T-helper 2 cell treated with Interferon-gamma antibody and Interleukin-4, amounts not matched to agents 5 μg/mL and 100 μg/mL, for 36 hours (primary cell): ENCODE measurements at places on chromosomes 6 and 20.

GRCh38 chr20:36179170-36179945 is 24.8 kb downstream of the EPB41L1 start:
- DNase-seq: no peak

DNA sequence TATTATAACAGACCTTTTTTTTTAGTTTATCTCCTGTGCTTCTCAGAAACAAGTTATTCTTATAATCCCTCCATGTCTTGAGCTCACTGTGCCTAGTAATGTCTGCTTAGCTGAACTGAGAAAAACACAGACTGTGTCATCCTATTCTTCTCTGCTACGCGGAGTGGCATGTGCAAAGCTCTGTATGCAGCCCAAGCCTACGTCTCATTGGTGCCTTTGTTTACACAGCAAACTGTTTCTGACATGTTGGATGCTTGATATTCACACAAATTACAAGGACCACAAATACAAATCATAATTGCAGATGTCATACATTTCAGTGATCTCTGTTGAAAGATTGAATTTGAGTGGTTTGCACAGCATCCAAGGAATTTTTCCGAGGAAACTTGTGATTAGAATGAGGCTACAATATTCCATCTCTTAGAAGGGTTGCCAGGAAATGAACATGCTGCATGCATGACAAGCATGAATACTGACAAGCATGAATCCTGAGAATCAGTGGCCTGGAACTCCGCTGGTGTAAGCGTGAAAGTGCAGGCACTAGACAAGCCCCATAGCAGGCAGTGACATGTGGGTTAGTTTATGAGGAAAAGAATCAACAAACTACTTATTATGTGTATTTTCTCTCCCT is 128.4 kb upstream of the SGK1 start:
- no peak for DNase-seq

DNA sequence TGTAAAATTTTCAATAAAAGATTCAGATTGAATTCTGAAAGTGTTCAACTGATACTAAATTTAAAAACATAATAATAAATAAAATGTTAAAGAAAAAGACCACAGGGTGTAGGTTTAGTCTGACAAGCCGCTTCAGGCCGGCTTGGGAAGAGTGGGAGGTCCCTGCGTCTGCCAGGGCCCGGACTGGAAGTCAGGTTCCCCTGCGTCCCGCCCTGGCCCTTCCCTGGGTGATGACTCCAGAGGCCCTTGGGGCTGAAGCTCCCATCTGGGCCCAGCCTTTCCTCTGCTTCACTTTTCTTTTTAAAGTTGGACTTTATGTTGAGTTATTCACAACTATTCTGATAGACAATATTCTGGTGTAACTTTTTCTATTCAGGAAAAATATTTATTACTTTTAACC is 93.3 kb downstream of the SMOC2 start:
- DNase-seq: no peak

GRCh38 chr6:24431045-24431451 is 28.3 kb downstream of the MRS2 start:
- DNase-seq: no peak

- DNase-seq: no peak
Measured at GRCh38 chr6:160457823-160458222, 109.6 kb downstream of the SLC22A3 start.

DNA sequence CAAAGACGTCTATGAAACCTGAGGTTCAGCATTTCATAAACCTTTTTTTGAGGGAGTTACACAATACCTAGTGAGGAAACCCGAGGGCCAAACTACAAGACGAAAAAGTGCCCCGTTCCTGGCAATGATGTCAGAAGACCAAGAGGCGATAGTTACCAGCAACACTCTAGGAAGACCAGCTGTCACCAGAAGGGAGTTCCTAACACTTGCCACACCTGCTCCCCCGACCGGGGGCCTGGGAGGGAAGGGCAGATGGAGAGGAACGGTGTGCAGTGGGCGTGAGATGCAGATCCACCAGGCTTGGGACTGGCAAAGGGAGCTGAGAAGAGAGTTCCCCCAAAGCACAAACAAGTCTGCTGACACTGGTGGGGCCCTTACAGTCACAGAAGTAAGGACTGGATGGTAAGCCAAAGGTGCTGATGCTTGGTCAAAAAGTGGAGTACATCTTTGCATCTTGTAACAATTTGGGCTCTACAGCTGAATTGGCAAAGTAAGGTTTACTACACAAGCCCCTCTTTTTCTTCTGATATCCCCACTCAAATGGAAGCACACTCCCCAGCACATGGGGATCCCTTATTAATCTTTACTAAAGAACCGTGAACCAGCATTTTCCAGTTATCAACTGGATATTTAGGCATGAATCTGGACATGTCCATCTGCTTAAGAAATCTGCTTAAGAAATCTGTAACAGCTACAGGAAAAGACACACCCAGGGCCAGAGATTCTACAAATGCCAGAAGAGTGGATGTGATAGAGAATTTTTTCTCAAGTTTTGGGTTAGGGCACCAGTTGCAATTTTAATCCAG is 38.5 kb downstream of the PANK2 start:
- DNase-seq: no peak

GRCh38 chr6:4901386-4902061 is 102.3 kb downstream of the RPP40 start:
- no peak for DNase-seq

DNA sequence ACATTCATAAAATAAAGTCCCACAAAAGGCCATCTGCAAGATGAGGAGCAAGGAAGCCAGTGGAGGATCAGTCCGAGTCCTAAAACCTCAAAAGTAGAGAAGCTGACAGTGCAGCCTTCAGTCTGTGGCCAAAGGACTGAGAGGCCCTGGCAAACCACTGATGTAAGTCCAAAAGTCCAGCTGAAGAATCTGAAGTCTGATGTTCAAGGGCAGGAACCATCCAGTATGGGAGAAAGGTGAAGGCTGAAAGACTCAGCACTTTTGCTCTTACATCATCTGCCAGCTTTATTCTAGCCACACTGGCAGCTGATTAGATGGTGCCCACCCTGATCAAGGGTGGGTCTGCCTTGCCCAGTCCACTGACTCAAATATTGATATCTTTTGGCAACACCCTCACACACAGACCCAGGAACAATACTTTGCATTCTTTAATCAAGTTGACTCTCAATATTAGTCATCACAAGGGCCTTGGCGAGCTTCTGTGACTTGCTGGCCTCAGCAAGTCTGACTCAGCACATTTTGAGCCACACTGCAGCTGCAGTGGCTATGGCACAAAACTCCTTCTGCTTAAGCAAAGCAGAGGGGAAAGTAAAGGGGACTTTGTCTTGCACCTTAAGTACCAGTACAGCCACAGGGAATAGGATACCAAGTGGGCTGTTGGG is 1370.3 kb upstream of the CITED2 start:
- DNase-seq: no peak

- DNase-seq: no peak
Measured at GRCh38 chr20:58102261-58102660, 126.2 kb downstream of the ANKRD60 start.

- DNase-seq: no peak
Measured at GRCh38 chr6:108168090-108168463, 2.3 kb downstream of the NR2E1 start.

DNA sequence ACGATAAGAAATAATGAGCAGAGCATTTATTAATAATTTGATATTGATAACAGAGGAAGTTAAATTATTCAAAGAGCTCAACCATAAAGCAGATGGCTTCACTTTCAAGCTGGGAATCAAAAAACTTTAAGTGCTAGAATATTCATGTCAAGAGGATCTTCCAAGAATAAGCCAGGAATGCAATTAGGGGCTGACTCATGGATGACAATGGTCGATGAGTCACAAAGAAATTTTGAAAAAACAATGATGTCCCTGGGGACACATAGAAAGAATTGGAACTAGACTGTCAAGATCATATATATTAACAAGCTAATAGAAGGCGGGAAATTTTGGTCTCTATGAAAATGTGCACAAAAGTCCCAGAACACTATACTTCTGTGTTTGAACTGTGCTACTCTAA is 304.1 kb downstream of the LAMA2 start:
- DNase-seq: no peak

DNA sequence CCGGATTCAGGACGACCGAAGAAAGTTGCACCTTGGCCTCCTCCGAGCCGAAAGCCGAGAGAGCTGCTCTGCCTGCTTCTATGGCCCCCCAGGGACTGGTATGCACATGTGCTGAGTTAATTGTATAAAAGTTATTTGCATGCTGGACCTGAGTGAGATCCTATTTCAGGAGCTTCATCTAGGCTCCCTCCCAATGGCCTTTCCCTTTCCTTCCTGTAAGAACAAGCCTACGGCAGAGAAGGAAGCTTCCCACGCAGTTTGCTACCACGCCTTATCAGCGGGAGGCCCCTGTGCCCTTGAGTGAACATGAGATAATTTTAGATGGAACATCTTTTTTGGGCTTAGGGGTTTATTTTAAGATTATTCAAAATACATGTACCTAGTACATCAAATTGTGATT is 65.9 kb downstream of the RIN2 start:
- no peak for DNase-seq

- peak; percentile 26 for DNase-seq
Measured at GRCh38 chr6:150301846-150302519, 66.8 kb upstream of the IYD start.

DNA sequence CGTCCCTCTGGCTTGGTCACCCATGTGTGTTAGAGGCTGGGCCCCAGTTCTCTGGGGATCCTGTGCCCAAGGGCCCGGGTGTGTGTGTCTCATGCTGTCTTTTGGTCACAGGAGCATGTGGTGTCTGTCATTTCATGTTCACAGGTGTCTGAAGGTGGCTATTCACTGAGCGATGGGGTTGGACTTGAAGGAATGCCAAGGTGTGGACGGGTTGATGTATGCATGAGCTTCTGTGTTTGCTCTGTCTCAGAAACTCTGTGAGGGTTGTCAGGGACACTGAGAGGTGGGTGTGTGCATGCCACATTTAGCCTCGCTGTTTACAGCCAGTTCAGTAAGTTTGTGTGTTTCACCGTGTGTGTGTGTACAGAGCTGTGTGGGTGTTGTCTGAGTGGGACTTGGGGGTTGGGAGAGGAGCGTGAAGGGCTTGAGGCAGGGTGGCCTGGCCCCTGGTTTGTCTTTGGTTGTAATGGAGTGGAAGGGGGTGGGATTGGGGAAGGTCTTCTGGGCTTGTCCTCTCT is 1.2 kb downstream of the DDR1 start:
- DNase-seq: no peak

- DNase-seq: no peak
Measured at GRCh38 chr6:156822747-156823206, 45.6 kb downstream of the ARID1B start.

- DNase-seq: no peak
Measured at GRCh38 chr6:75751443-75751842, 2.4 kb downstream of the MYO6 start.

- no peak for DNase-seq
Measured at GRCh38 chr20:20443504-20443903, 75.6 kb downstream of the INSM1 start.

DNA sequence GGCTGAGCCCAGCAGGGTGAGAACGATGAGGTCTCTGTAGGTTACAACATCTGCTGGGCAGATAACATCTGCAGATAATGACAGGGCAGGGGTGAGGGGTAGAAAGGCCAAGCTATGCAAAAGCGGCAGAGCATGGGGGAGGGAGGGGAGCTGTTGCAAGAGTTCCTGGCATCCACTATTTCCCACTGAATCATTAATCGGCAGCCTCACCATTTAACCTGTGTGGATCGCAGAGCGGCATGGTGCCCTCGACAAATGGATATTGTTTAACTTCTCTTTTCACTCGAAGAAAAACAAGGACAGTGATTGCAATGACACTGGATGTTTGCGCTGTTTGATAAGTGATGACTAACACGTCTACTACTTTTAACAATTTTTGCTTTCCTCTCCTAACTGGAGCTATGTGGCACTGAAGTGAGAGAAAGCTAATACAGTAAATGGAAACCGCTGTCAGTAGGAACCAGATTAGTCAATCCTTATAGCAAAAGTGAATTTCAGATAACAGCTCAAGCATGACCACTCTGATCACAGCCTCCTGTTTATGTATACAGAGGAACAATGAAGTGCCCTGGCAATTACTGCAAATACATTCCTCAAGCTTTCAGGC is 381.5 kb downstream of the TFAP2A start:
- no peak for DNase-seq

- no peak for DNase-seq
Measured at GRCh38 chr6:24493945-24494820, 586 bp upstream of the ALDH5A1 start.

- no peak for DNase-seq
Measured at GRCh38 chr20:40643891-40644290, 45.1 kb downstream of the MAFB start.

GRCh38 chr20:25282796-25283195 is 34.9 kb downstream of the PYGB start:
- DNase-seq: no peak

DNA sequence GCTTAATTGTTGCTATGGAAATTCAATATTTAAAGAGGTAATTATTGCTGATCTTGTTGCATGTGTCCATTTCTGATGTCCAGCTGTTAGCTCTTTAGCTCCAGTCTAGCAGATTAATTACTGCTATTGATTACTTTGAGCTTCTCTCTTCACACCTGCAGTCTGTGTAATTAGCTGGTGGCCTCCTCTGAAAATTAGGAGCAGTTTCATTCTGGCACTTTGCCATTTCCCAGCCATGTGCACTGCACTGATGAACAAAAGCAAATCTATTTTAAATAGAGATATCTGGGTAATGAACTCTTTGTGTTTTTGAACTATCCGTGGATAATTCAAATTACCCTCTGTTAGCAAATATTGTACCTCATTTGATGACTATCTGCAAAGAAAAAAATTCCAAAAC is 275.9 kb downstream of the RNF144B start:
- no peak for DNase-seq

- no peak for DNase-seq
Measured at GRCh38 chr6:45388328-45388727, 10.6 kb upstream of the SUPT3H start.

- no peak for DNase-seq
Measured at GRCh38 chr6:125314009-125314581, 12.3 kb upstream of the HDDC2 start.

DNA sequence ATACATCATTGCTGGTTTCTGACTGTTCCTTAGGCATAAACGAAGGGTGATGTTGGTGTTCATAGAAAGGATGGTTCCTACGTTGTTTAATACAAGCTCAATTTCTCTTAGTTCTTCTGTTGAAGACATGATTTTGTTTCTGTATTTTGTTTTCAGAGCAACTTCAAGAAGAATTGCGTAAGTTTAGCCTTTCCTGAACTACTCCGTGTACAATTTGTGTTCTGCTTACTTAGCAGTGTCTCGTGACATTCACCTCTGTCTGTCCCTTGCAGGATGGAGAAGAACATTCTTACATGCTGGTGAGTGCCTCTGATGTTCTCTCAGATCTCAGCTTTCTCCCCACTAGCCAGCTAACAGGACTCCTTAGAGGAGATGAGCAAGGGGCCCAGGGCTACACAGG is 7.6 kb downstream of the BTN2A2 start:
- no peak for DNase-seq

GRCh38 chr6:148235446-148235845 is 107.2 kb upstream of the SASH1 start:
- DNase-seq: no peak

- DNase-seq: peak; percentile 27
Measured at GRCh38 chr6:97066056-97066455, 141.5 kb downstream of the KLHL32 start.

DNA sequence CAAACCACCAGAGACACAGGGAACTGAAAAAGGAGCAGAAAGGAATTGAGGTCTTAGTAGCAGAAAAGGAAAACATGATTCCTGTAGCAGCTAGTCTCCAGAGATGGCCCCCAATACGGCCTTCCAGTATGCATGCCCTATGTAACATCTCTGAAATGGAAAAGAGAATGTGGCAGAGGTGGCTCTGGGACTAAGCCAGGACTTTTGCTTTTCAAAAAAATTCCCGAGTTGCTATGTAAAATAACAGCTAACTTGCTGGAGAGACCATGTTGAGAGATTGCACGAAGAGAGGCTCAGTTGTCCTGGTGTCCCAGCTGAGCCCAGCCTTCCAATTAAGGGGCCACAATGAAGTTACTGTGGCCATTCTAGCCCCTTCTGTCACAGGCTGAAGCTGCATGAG is 27.7 kb downstream of the IL20RA start:
- no peak for DNase-seq
